ENCODE measurements at places on chromosomes 1 and 21.

DNA sequence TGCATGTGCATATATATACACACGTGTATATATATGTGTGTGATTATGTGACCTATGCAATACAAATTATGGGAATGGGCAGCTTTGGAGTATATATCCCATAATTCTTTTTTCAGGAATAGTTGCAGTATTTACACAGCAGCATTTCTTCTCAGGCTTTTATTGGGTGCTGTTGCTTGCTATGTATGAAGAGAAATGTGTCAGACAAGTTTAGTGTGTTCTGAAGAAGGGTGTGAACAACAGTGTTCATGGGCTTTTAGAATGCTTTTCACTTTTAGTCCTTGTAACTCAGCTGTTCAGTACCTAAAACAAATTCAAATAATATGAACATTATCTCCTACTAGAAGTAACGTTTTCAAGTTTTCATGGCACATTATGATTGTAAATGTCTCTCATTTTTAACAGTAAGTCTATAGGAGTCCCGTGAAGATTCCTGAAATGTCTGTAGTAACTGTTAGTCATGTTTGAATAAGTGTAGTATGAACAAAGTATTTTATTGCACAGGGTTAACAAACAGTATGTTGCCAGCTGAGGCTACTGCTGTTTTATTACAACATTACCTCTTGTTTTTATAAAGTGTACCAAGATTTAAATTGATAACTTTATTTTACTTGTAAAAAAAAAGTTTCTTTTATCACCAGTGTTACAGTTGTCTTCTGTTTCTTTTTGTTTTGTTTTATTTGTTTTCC, 42.5 kb downstream of the TMED5 start:
- H3K4me1 ChIP-seq = no peaks in the 10 kb centered on the region
- no peak for DNase-seq
- H3K27me3 ChIP-seq = no peaks in the 10 kb centered on the region
- no peak overlapping the region for H3K27ac ChIP-seq
- no peak overlapping the region for H3K4me3 ChIP-seq

- H3K4me1 ChIP-seq = no peaks in the 10 kb centered on the region
- no peak overlapping the region for H3K4me3 ChIP-seq
- no peaks in the 10 kb centered on the region for H3K27me3 ChIP-seq
- H3K36me3 ChIP-seq = no peaks in the 10 kb centered on the region
Observed at GRCh38 chr1:36992139-36992943, 42.0 kb downstream of the GRIK3 start.

- H3K4me1 ChIP-seq = no peaks in the 10 kb centered on the region
- H3K4me3 ChIP-seq = no peak overlapping the region
- no peak for DNase-seq
- no peaks in the 10 kb centered on the region for H3K36me3 ChIP-seq
- H3K27me3 ChIP-seq = no peaks in the 10 kb centered on the region
Observed at GRCh38 chr1:241722947-241723346, 70.9 kb downstream of the WDR64 start.

GRCh38 chr1:76764638-76765454, 102.4 kb upstream of the ST6GALNAC5 start:
- no peaks in the 10 kb centered on the region for H3K36me3 ChIP-seq
- H3K27ac ChIP-seq = no peak overlapping the region
- no peaks in the 10 kb centered on the region for H3K4me1 ChIP-seq
- no peak for DNase-seq
- H3K27me3 ChIP-seq = no peaks in the 10 kb centered on the region

GRCh38 chr1:7586031-7586941, 184.8 kb upstream of the VAMP3 start:
- no peaks in the 10 kb centered on the region for H3K27me3 ChIP-seq
- H3K36me3 ChIP-seq = no peaks in the 10 kb centered on the region
- no peak for DNase-seq

GRCh38 chr1:58363585-58363984, 182.9 kb downstream of the OMA1 start:
- H3K4me1 ChIP-seq = no peaks in the 10 kb centered on the region
- no peaks in the 10 kb centered on the region for H3K36me3 ChIP-seq
- no peak overlapping the region for H3K27ac ChIP-seq
- H3K4me3 ChIP-seq = no peak overlapping the region

DNA sequence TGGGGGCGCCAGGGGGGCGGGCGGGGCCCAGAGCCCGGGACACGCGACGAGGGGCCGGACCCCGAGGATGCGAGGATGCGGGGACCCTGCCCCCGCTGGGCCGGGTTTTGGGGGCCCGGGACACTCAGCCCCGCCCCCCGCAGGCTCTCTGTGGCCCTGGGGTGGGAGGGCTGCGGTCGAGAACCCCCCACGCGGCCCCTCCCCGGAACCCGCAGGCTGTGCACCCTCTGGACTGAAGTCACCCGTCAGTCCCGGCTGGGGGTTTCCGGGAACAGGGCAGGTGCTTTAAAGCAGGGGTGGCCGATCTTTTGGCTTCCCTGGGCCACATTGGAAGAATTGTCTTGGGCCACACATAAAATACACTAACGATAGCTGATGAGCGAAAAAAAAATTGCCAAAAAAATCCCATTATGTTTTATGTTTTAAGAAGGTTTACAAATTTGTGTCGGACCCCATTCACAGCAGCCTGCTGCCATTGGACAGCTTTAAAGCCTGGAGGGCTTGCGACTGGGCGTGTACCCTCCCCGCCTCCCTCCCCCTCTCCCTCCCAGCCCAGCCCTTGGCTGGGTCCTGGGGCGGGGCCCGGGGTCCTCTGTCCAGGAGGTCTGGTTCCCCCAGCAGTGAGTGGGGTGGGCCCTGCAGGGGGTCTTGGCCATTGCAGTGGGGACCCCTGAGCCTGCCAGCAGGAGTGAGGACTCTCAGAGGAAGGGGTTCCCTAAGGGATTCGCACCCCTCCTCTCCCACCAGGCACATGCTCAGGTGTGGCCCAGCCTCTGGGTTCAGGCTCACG, 21.6 kb upstream of the C1orf159 start:
- no peaks in the 10 kb centered on the region for H3K36me3 ChIP-seq
- peaks cover 17% of the 10 kb centered on the region for H3K4me1 ChIP-seq
- DNase-seq = no peak

- no peak overlapping the region for H3K27ac ChIP-seq
- DNase-seq = no peak
- H3K4me1 ChIP-seq = peaks cover 30% of the 10 kb centered on the region
- no peaks in the 10 kb centered on the region for H3K27me3 ChIP-seq
- H3K36me3 ChIP-seq = no peaks in the 10 kb centered on the region
Observed at GRCh38 chr1:6328091-6328490, 65.5 kb downstream of the ACOT7 start.

DNA sequence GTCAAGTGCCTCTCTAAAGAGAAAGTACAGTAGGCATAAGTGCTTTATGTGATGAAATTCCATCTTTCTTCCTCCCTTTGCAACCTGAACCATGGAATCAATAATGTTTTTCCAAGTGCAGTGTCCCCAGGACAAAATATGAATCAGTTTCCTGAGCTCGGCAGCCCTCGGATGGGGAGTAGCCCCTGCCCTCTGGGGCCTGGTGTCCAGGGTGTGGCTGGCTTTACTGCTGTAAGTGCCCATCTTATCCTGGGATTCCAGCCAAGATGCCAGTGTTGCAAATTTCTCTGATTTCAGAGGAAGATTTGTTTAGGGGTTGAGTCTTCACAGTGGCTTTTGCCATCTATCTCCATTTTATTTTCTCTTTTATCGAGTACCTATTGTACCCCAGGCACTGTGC, 40.5 kb upstream of the SRP9 start:
- H3K27ac ChIP-seq = no peak overlapping the region
- H3K4me3 ChIP-seq = no peak overlapping the region
- no peak for DNase-seq

GRCh38 chr1:63951059-63951946, 177.5 kb downstream of the ROR1 start:
- no peaks in the 10 kb centered on the region for H3K4me1 ChIP-seq
- H3K27ac ChIP-seq = no peak overlapping the region
- H3K27me3 ChIP-seq = no peaks in the 10 kb centered on the region
- H3K4me3 ChIP-seq = no peak overlapping the region
- DNase-seq = no peak

GRCh38 chr1:62175568-62176179, 19.0 kb upstream of the L1TD1 start:
- H3K27ac ChIP-seq = no peak overlapping the region
- no peaks in the 10 kb centered on the region for H3K27me3 ChIP-seq
- no peaks in the 10 kb centered on the region for H3K36me3 ChIP-seq
- H3K4me3 ChIP-seq = no peak overlapping the region
- H3K4me1 ChIP-seq = peaks cover 21% of the 10 kb centered on the region
- peak; percentile 73 for DNase-seq

GRCh38 chr1:202149566-202149965, 5.0 kb upstream of the ARL8A start:
- H3K4me3 ChIP-seq = no peak overlapping the region
- H3K27me3 ChIP-seq = no peaks in the 10 kb centered on the region
- peak; percentile 6 for DNase-seq
- H3K4me1 ChIP-seq = no peaks in the 10 kb centered on the region
- H3K36me3 ChIP-seq = no peaks in the 10 kb centered on the region

- no peak for DNase-seq
- H3K27me3 ChIP-seq = no peaks in the 10 kb centered on the region
- no peaks in the 10 kb centered on the region for H3K36me3 ChIP-seq
- no peak overlapping the region for H3K27ac ChIP-seq
Observed at GRCh38 chr1:66831529-66832239, 30.6 kb upstream of the INSL5 start.

DNA sequence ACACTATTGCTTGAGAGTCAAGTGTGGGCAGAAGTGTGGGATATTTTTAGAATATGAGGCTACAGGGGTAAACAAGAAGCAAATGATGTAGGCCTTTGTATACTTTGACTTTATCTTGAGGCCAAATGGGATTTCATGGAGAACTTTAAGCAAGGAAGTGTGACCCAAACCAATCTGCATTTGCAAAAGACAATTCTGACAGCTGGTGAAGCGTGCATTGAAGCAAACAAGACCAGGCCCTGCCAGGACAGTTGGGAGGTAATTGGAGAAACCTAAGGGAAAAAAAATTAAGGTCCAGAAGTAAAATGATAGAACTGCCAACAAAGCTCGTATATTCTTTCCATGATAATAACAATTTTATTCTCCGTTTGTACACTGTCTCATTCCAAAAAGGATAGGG, 168.3 kb downstream of the TM2D1 start:
- H3K27ac ChIP-seq = no peak overlapping the region
- H3K4me3 ChIP-seq = no peak overlapping the region
- H3K36me3 ChIP-seq = no peaks in the 10 kb centered on the region
- no peaks in the 10 kb centered on the region for H3K27me3 ChIP-seq
- no peak for DNase-seq

DNA sequence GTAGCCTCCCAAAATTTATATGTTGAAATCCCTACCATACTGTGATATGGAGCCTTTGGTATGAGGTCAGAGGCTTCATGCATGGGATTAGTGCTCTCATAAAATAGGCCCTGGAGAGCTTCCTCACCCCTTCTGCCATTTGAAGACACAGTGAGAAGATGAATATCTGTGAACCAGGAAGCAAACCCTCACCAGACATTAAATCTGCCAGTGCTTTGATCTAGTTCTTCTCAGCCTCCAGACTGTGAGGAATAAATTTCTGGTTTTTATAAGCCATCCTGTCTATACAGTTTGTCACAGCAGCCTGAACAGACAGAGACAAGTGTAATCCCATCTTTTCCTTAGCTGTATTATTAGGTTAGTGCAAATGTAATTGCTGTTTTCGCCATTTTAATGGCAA, 88.4 kb downstream of the OLFML2B start:
- no peak overlapping the region for H3K27ac ChIP-seq
- DNase-seq = no peak
- H3K4me3 ChIP-seq = no peak overlapping the region
- H3K27me3 ChIP-seq = no peaks in the 10 kb centered on the region
- no peaks in the 10 kb centered on the region for H3K4me1 ChIP-seq

- H3K4me3 ChIP-seq = no peak overlapping the region
- H3K36me3 ChIP-seq = no peaks in the 10 kb centered on the region
- no peak for DNase-seq
- no peaks in the 10 kb centered on the region for H3K4me1 ChIP-seq
- no peak overlapping the region for H3K27ac ChIP-seq
Observed at GRCh38 chr1:231734417-231734816, 107.8 kb downstream of the DISC1 start.

- H3K27ac ChIP-seq = no peak overlapping the region
- no peaks in the 10 kb centered on the region for H3K27me3 ChIP-seq
- no peak overlapping the region for H3K4me3 ChIP-seq
- H3K4me1 ChIP-seq = no peaks in the 10 kb centered on the region
- H3K36me3 ChIP-seq = no peaks in the 10 kb centered on the region
Observed at GRCh38 chr1:163697137-163697536, 375.4 kb downstream of the NUF2 start.

DNA sequence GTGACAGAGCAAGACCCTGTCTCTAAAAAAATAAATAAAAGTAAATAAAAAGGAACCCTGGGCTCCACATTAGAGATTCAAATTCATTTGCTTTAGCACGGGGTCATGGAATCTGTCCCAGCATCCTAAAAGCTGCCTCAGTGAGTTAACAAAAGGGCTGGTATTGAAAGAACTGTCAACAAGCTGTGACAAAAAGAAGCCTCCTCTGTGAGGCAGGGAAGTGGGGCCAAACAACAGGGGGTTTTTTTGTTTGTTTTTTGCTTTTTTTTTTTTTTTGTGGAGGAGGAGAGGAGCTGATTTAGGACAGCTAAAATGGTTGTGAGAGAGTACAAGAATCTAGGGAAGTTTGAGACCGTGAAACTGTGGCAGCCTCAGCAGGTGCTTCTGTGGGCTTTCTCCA, 115.7 kb downstream of the LIPI start:
- no peaks in the 10 kb centered on the region for H3K36me3 ChIP-seq
- no peak overlapping the region for H3K4me3 ChIP-seq
- DNase-seq = no peak
- no peak overlapping the region for H3K27ac ChIP-seq
- no peaks in the 10 kb centered on the region for H3K4me1 ChIP-seq

DNA sequence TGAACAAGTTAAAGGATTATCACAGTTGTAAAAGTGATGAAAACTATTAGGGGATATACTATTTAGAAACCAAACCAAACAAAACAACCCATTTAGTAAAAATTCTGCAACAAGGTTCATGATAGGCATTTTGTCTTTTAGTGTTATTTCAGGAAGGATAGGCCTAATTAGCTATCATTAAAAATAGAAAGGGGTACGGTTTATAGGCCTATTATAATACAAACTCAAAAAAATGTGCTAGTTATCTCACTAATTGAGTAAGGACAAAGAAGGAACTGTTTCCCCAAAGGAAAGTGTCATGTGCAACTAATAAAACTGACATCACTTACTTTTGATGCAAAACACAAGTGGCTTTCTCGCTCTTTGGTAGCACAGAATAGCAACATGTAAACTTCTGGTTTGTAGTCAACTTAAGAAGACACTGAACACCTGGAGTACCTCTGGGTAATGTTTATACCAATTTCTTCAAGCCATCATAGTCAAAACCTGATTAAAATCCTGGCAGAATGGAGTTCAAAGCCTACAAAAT, 28.5 kb downstream of the SLC16A1 start:
- no peak overlapping the region for H3K4me3 ChIP-seq
- no peaks in the 10 kb centered on the region for H3K4me1 ChIP-seq
- DNase-seq = no peak
- H3K36me3 ChIP-seq = no peaks in the 10 kb centered on the region
- H3K27ac ChIP-seq = no peak overlapping the region
- no peaks in the 10 kb centered on the region for H3K27me3 ChIP-seq
